GM04503 (cell line): ENCODE measurements at places on chromosomes 5 and 9.

DNA sequence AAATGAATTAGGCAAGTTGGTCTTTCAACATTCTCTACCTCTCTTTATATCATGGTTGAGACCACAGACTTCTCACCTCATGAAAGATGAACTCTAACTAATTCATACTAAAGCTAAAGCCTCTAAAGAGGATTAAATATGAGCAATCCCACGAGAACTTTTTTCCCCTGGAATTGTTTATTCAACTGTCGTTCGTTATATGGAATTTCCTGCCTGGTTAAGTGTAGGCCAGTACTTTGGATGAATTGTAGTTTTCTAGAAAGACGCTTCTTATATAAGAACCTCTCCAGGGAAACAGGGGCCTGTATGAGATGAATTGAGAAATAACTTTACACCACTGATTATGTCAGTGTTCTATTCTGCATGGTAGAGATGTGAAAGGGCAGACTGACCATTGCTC lies 42.9 kb downstream of the PDCD1LG2 start:
- no peak for DNase-seq

GRCh38 chr5:179699616-179700237 lies 960 bp downstream of the CANX start:
- DNase-seq: no peak

GRCh38 chr9:119160551-119160950 lies 208.7 kb downstream of the BRINP1 start:
- no peak for DNase-seq

DNA sequence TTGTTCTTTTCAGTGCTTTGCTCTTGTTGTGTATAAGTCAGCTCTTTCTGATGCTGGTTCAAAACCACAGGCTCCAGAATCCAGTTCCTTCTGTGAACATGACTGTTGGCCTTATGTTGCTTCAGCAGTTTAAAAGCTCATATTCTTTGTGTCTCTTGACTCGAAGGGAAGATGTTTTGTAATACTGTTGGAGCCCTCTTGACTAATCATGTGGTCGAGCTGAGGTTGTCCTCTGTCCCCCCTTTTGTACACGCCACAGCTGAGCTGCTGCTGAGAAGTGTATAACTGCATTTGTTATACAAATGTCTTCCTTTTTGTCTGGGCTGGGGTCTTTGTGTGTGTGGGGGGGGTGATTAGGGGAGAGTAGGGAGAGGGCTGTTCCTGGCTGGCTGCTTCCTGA lies 35.8 kb downstream of the SLC36A1 start:
- no peak for DNase-seq

DNA sequence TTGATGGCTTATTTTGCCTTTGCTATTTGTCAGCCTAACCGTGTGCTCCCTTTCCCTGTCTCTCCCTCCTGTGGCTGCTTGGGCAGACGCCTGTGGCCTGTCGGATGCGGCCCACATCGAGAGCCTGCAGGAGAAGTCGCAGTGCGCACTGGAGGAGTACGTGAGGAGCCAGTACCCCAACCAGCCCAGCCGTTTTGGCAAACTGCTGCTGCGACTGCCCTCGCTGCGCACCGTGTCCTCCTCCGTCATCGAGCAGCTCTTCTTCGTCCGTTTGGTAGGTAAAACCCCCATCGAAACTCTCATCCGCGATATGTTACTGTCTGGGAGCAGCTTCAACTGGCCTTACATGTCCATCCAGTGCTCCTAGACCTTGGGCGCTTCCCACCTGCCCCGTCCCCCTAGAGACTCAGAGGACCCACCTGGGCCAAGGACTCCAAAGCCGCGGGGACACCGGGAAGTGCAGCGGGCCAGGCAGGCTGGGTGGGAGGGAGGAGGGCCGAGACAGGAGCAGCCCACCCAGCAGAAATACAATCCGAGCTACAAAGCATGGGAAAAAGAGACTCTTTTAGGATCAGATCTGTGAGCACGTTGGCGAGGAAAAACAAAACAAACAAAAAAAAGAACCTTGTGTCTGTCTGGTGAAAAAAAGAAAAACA lies 10.6 kb downstream of the NR2F1 start:
- DNase-seq: no peak

DNA sequence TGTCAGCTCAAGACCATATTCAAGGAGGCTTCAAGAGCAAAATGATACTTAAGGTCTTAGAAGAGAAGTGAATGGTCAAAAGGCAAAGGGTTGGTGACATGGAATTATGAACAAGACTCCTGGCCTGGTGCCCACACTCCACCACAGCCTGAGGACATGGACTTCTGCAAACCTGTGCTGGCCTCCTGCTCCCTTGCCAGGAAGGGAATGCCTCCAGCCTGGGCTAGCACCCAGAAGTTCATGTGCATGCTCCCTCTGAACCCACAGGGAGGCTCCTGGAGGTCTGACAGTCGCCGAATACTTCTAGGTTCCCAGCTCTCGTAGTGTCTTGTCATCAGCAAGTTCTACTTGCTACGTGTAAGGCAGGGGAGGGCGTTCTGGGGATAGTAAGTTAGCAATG lies 156.7 kb downstream of the FSTL4 start:
- DNase-seq: no peak

- DNase-seq: no peak
Measured at GRCh38 chr9:124526174-124526573, 19.0 kb upstream of the NR5A1 start.

DNA sequence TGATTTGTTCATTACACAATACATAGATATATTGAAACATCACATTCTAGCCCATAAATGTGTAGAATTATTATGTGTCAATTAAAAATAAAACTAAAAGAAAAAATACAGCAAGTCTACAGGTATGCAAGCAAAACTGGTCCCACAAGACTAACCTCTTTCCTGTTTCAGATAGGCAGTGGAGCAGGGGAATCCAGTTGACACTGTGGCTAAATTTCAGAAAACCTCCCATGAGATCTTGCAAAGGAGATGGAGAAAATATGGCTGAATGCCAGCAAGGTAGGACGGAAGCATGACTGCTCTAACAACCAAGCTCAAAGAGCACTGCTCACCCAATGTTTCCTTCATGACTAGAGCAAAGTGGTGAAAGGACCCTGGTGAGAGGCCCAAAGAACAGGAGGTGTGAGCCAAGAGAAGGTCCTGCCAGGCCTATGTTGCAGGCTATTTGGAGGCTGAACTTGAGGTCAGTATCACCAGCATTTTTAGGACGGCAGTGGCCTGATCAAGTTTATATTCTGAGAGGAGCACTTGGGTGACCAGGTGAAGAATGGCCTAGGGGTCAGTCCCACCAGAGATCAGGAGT lies 1.1 kb upstream of the SH3TC2 start:
- no peak for DNase-seq

DNA sequence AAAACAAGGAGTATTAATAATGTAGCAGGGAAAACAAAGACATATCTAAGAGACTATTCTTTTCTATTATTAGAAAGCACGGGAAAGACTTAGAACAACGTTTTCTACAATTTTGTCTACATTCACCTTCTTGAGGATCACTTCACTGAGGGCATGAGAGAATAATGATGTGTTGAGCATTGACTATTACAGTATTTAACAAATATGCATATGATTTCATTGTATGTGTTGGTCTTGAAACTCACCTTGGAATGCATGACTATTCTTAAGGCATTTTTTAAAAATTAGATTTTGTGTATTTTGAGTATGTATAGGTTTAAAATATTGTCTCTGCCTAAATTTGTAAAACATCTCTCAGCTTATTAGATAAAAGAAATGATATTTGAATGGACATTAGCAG lies 1.2 kb downstream of the FSD1L start:
- DNase-seq: no peak

DNA sequence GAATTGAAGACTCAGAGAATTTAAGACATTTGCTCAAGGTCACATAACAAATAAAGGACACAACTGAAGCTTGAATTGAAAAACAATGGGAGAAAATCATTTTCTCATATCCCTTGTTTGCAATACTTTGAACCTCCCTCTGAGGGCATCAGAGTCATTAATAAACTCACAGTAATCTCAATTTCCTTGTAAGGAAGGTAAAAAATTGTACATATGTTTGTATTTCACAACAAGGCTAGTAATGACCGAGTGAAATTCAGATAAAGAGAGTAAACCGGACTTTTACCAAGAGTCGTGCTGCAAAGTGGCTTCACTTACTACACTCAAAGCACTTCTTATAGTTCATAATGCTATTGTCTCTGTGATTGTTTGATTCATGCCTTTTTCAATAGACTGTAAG lies 665.0 kb downstream of the NR2F1-AS1 start:
- DNase-seq: no peak

DNA sequence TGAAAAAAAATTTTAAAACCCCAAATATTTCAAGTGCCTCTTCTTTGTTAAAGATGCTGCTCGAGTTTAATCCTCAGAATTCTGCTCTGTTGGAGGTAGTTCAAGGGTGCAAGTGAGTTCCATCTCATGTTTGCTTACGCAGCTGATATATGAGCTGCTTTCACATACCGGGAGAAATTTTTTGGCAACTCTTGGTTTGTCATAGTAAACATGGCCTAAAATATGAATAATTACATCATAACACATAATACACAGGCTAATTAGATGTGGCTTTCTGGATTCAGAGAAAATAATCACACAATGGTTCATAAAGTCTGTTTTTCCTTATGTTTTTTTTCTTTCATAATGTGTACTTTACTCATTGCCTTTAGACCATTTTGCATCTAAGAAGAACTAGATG lies 1134.1 kb downstream of the PTPRD start:
- DNase-seq: no peak

GRCh38 chr9:126745574-126746411 lies 59.0 kb upstream of the ZBTB43 start:
- DNase-seq: no peak

- no peak for DNase-seq
Measured at GRCh38 chr5:149854866-149855265, 89.7 kb downstream of the PDE6A start.

GRCh38 chr9:114626415-114627020 lies 15.4 kb downstream of the TMEM268 start:
- no peak for DNase-seq

- DNase-seq: peak; percentile 22
Measured at GRCh38 chr5:138601444-138601843, 26.2 kb upstream of the HSPA9 start.

GRCh38 chr9:7533376-7534090 lies 266.0 kb downstream of the DMAC1 start:
- DNase-seq: no peak

GRCh38 chr9:114279693-114280092 lies 43.2 kb upstream of the ORM1 start:
- no peak for DNase-seq

- DNase-seq: peak; percentile 96
Measured at GRCh38 chr5:78594610-78595457, 53.7 kb downstream of the LHFPL2 start.

GRCh38 chr5:7714697-7715096 lies 136.2 kb downstream of the CFAP90 start:
- DNase-seq: no peak

- DNase-seq: no peak
Measured at GRCh38 chr9:80794197-80794596, 895.1 kb downstream of the TLE1 start.

GRCh38 chr9:116959809-116960208 lies 272.7 kb downstream of the TRIM32 start:
- no peak for DNase-seq

DNA sequence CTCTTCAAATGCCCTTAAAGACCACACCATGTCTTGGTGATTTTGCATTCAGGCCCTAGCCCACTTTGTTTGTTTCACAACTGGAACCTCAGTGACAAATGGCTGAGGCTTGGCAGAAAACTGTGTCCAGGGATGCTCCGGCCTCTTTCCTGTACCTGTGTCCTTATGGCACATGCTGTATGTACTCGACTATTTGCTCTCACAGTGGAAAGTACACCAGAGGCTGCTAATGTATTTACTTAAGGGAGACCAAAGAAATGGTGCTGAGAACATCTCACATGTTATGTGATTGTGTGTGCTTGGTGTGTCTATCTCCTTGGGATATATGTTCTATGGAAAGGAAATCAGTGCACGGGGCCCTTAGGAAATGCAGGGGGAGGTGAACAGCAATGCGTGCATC lies 263.3 kb downstream of the GADD45G start:
- DNase-seq: no peak

DNA sequence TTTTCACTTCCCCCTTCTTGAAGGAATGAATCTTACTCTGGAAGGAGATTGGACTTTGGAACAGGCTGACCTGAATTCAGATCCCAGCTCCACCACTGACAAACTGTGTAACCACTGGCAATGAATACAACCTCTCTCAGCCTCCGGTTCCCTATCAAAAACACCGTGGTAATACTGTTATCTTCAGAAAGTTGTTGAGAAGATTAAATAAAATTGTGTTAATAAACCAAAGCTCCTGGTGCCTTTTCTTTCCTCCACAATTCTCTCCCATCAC lies 99.7 kb upstream of the RAI14 start:
- DNase-seq: no peak

- DNase-seq: no peak
Measured at GRCh38 chr5:77095189-77095588, 8.1 kb upstream of the ZBED3 start.

- no peak for DNase-seq
Measured at GRCh38 chr5:6601271-6601670, 31.6 kb downstream of the NSUN2 start.

DNA sequence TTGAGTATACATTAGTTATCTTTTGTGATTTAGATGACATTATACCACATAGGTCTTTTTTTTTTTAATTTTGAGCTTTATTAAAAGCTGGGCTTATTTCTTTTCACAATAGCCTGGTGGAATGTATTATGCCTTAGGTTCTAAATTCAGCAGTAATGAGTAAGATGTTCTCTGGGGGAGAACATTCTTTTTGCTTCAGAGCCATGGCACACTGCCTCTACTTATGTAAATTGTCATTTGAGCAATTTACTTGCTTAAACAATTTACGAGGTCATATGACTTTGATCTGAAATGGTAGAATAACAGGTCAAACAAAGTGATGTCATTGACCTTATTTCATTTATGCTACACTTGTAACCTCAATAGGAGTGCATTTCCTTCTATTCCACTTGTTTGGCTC lies 154.2 kb downstream of the FOCAD start:
- no peak for DNase-seq

GRCh38 chr5:16970826-16971225 lies 34.7 kb upstream of the MYO10 start:
- no peak for DNase-seq
